Stimulated activated CD8-positive, alpha-beta memory T cell treated with anti-CD3 and anti-CD28 coated beads, Interleukin-12 subunit alpha, Interleukin-12 subunit beta, amount 100 ng/mL, for 4 hours (primary cell): ENCODE measurements at places on chromosomes 1 and 21.
A peak's percentile ranks its signal among the peaks of the same experiment; 100 is the strongest.

GRCh38 chr1:235708390-235708962 lies 58.9 kb upstream of the GNG4 start:
- no peak for DNase-seq

GRCh38 chr1:33429856-33430691 lies 821 bp downstream of the PHC2 start:
- no peak for DNase-seq

- DNase-seq, result peak; percentile 54
These were observed at the start of gene TRAF5 for GRCh38 chr1:211326528-211327345. Gene TRAF5 (plus strand): TSS chr1:211326833. CDS start chr1:211353240, 26,407 bp downstream.

- no peak for DNase-seq
These were observed 10.8 kb downstream of the AHDC1 start for GRCh38 chr1:27592931-27593677.

GRCh38 chr1:74679811-74680210 lies 6.2 kb upstream of the ERICH3 start:
- no peak for DNase-seq

GRCh38 chr1:197910120-197910991 lies 6.8 kb upstream of the LHX9 start:
- no peak for DNase-seq

DNA sequence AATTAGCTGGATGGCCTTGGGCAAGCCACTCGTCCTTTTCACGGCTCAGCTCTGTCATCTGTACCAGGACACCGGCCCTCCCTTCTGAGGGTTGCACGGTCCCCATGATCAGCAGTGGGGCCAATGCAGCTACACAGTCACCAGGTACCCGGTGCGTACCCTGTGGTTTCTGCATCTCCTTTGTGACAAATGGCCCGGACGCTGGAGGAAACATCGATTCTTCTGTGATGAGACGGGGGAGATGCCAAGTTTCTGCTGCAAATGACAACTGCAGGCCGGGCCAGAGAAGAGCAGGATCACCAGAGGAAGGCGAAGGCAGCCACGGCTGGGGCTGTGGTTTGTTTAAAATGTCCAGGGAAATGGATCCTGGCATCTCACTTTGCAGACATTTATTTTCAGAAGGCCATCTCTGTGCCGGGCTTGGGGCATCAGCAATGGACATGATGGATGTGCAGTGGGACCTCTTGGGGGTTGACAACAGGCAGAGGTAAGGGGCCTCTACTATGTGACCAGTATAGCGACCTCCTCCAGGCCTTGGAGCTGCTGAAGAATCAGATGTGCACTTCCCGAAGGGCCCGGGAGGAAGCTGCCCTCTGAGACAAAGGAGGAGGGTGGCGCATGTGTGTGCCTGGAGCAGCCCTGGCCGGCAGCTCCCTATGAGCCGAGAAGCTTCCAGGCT lies 221.9 kb upstream of the C1orf174 start:
- no peak for DNase-seq

- no peak for DNase-seq
These were observed 55.1 kb downstream of the PCBP3 start for GRCh38 chr21:45698493-45699184.

- DNase-seq, result no peak
These were observed 26.0 kb downstream of the PTP4A2 start for GRCh38 chr1:31911994-31912780.

GRCh38 chr1:208179263-208179816 lies 64.8 kb downstream of the PLXNA2 start:
- DNase-seq, result no peak
